Panc1 (cell line): ENCODE measurements at places on chromosomes 12 and 14.

- peak; percentile 72 for DNase-seq
These were observed 6.9 kb upstream of the SPRYD4 start for GRCh38 chr12:56461235-56462159.

GRCh38 chr12:49274396-49275069 is 9.7 kb downstream of the TUBA1C start:
- DNase-seq, result no peak

- no peak for DNase-seq
These were observed 5.8 kb downstream of the AP5M1 start for GRCh38 chr14:57274551-57274950.

- DNase-seq, result no peak
These were observed 1.3 kb downstream of the DTX1 start for GRCh38 chr12:113057565-113058485.

DNA sequence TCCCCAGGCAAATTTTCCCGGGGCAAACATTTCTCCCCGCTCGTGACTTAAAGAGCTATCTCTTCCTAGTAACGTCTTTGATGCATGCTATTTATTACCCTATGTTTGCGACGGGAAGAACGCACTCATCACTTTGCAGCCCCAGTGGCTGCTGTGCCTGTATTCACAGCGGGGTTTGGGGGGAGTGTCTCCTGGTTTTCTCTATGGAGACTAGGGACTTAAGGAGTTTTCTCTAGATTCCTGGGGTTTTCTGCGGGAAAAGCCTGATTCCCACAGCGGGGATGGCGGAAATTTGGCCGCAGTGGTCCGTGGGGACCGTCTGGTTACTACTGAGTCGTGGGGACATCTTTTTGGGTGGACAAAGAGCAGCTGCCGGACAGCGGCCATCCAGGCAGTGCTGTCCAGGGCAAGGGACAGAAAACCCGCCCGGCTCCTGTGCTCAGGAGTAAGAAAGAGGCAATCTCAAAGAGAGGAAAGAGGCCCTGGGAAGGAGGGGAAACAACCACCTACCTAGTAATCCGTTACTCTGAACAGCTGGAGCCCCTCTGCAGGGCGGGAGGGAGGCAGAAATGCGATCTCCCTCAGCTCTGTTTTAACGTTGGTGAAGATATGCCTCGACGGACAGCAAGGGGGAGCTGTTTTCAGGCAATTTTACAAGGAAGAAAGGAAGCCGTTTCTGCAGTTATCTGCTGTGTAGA is 771 bp upstream of the AVPR1A start:
- peak; percentile 20 for DNase-seq

- no peak for DNase-seq
These were observed 4.3 kb upstream of the MMP19 start for GRCh38 chr12:55847033-55847432.

DNA sequence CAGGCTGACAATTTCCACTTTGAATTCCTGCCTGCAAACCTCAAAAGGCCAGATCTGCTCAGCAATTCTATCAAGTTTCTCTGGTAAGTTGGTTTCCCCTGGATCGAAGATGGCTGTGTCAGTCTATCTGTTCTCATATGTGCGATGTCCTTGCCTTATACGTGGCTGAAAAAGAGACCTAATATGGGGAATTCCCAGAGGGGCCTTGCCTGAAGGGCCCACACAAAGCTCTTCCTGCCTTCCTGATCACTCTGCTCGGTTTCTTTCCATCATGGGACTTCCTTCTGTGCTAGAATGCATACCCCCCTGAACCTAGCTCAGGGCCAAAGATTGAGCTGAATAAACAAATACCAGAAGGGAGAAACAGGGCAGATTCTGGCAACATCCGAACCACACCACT is 13.2 kb downstream of the TCL1B start:
- DNase-seq, result no peak

DNA sequence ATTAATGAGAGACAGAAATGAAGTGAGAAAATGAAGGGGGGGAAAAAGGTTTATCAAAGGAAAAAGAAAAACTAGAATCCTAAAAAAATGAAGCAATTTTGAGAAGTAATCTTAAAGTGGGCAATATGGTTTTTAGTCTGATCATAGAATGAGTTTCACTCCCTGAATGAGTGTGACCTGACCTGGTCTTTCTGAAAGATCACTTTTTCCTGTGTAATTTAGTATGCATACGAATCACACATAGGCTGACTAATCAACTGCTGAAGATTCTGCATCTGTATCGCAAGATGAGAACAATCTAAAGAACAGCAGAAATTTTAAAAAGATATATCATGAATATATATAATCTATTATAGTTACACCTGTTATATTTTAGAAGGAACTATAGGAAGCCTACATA is 11.3 kb downstream of the GNPTAB start:
- no peak for DNase-seq

GRCh38 chr14:74840603-74841030 is 35.3 kb downstream of the PROX2 start:
- DNase-seq, result no peak

DNA sequence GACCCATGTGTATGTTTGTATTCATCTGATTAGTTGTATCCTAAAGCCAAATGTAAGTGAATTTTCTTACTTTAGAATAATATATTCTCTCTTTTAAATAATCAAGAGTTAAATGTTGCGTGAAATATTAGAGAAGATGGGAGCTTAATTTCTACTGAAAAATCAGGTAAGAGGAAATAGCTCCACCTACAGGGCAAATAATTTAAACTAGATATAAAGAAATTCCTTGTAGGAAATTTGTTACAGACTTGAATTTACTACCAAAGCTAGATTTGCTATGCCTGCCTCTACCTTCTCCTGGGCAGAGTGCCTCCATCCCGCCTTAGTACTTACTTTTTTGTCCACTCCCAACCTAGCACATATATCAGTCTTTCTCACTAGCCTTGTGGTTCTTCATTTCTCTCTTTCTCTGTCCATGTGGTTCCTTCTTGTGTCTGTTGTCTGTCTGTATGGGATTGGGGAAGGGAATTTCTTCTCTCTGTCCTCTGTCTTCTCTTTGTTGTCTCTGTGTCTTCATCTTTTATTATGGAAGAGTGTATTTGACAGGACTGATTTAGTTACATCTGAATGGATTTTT is 44.7 kb downstream of the PALS1 start:
- DNase-seq, result no peak

DNA sequence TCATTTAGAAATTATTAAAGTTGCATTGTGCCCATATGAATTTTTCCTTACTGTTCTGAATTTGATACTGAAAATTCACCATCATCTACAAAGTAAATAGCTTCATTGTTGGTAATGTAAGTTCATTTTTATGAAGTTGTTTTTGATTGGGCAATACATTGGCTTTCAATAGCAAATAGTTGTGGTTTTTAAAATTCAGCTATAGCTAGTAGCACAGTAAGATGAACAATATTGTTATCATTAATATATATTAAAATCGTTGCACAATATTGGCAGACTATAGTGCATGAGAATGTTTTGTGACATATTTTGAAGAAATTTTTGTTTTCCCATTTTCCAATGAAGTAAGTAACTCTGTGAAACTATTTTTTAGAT is 575.0 kb downstream of the PRKD1 start:
- DNase-seq, result no peak

DNA sequence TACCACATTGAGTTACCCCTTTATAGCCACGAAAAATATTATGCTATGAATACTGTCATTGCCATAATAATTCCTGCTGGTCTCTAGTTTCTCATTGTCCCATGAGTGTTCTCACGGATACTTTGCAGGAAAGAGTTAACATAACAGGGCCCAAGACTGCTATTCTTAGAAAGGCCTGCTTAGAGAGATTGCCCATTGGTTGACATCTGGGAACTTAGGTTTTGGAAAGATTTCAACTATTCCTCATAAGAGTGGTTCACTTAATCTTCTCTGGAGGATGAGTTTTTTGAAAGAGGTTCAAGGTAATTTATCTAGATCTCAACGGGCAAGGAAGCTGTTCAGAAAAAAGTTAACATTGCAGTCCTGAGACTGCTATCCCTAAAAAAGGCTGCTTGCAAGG is 18.4 kb upstream of the PRPF39 start:
- DNase-seq, result no peak

DNA sequence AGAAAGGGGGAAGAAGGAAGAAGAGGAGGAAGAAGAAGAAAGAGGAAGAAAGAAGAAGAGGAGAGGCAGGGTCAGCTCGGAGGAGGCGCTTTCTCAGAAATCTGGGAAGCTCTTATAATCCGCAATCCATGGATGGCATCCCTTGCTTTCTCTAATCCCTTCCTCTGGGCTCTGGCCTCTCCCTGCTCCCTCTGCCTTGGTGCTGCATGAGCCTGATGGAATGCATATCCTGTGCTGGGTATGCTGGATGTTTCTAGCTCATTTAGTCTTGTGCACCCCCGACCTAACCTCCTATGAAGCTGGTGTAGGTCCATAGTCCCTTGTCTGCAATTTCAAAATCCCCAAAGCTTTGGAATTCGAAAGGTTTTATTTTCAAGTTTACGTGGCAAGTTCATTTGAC is 94.2 kb upstream of the MYL2 start:
- no peak for DNase-seq

DNA sequence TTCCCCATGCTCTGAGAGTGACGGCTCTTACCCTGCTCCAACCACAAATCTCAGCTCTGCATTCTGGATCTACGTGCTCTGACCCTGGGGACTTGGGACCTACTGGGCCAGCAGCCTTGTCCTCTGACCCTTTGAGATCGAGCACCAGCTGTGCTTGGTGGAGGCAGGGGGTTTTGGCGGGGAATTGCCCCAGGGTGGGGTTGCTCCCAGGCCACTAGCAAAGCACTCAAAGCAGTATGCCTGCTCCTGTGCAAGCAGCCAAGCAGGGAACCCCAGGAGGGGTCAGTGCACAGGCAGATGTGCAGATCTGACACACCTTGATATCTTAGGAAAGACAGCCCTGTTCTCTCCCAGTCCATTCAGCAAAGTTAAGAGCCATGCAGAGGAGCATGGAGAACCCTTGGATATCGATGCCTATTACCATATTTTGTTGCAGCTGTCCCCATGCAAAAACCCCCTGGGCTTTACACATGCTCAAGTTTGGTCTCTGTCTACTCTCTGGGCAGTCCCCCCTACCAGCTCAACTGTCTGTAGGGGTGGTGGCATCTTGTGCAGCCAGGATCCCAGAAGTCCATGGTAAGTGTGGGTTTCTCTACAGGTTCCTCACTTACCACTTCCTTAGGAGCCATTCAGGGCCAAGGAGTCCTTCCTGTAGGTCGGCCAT is 319.0 kb downstream of the TMTC2 start:
- DNase-seq, result no peak

- no peak for DNase-seq
These were observed 413.7 kb downstream of the RAD51B start for GRCh38 chr14:68233101-68233784.

GRCh38 chr14:49550286-49551184 is 35.6 kb downstream of the RPS29 start:
- DNase-seq, result no peak

GRCh38 chr14:36515896-36516718 is 3.9 kb downstream of the NKX2-1 start:
- DNase-seq, result no peak

- no peak for DNase-seq
These were observed 19.0 kb upstream of the KRAS start for GRCh38 chr12:25269701-25270100.

- no peak for DNase-seq
These were observed 26.1 kb upstream of the MYF6 start for GRCh38 chr12:80681287-80681686.

- DNase-seq, result no peak
These were observed 16.6 kb downstream of the ADGRD1 start for GRCh38 chr12:130970165-130970907.
